ENCODE measurements at places on chromosomes 4 and X. TPM values are rescaled to one million over a fixed set of nuclear protein-coding genes. Genes with fewer than 3 reads are reported as not detected.

DNA sequence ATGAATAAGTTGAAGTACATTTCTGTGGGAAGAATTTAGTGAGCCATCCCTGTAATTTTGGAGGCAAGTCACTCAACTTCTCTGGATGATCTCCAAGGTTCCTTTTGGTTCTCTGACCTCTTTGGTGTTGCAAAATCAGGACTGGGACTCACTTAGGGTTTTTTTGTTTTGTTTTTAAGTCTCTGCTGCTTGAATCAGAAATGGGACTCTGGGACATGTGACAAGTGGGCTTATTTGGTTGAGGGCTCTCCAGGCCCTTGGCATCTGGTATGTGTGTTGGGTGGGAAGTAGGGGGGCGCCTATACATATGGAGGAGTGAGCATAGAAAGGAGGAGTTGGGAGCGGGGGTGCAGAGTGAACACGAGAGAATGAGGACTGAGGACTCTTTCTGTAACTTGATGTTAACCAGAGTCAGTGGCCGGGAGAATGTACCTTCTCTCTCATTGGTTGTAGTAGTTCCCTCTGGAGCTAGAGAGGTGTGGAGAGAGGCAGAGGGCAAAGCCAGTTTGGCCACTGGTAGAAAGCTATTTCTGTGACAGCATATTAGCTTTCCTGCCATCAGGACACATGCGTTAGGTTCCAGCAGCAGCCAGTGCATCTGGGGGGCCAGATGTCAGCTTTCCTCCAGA, 1.9 kb downstream of the ARHGAP10 start:
- DNase-seq, result no peak

DNA sequence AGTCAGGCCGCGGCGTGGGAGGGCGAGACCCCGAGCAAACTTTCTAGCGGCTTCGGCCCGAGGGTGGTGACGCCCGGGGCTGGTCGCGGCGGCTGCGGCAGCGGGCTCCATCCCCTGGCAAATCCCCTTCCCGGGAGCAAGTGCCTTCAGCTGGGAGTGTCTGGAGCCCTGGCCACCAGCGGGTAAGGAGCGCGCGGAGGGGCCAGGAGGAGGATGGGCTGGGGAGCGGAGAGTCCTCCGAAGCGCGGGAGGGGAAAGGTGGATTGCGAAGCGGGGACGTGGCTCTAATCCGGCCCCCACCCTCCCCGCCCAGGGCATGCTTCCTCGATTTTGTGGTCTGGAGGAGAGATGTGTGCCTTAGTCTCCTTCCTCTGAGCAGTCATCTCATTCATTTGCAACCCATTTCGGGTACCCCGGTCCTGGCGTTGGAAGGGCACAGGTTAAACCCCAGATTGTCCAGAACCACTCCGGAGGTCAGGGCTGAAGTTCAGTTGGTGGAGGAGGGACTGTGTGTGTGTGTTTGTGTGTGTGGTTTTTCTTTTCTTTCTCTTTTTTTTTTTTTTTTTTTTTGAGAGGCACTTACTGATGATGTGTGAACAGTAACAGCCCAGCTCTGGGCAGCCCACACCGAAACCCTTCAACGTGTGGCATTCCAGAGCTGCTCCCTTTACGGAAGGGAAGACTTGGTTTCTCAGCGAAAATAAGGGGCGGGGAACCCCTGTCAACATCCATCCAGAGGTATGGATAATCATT, 516 bp downstream of the SGMS2 start:
- DNase-seq, result peak; percentile 58

GRCh38 chr4:81165861-81166430, 49.1 kb downstream of the PRKG2 start:
- no peak for DNase-seq

- DNase-seq, result peak; percentile 14
Measured at GRCh38 chr4:142350871-142351270, 495.2 kb downstream of the INPP4B start.

CTAG2 gene
- not detected for total RNA-seq

NUP62CL gene
- 1.5 TPM for total RNA-seq

STARD8 gene
- 3.3 TPM for total RNA-seq

TEX13D gene
- total RNA-seq, result not detected
